ENCODE measurements at places on chromosomes 7 and 10. TPM values are rescaled to one million over a fixed set of nuclear protein-coding genes. Genes with fewer than 3 reads are reported as not detected.

The CNNM1 gene
- total RNA-seq, result 0.31 TPM

The IQUB gene
- 1.6 TPM for total RNA-seq

The LAMB4 gene
- not detected for total RNA-seq

The UPK3B gene
- total RNA-seq, result 4.6 TPM

The RAB19 gene
- total RNA-seq, result not detected

GRCh38 chr10:117782276-117782675 is 239.7 kb downstream of the EMX2 start:
- no peak for DNase-seq

DNA sequence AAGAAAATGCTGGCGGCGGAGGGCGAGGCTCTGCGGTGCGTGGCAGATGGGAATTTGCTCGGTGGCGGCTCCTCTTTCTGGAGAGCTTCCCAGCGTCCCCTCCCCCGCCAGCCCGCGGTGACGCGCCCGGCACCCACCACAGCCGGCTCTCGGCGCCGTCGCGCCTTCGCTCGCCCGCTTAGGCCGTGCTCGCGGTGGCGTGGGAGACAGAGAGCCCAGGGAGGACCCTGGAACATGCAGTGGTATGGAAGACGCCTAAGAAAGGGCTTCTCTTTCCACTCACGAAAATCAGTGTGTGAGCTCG is 576 bp upstream of the CSGALNACT2 start:
- DNase-seq, result no peak

DNA sequence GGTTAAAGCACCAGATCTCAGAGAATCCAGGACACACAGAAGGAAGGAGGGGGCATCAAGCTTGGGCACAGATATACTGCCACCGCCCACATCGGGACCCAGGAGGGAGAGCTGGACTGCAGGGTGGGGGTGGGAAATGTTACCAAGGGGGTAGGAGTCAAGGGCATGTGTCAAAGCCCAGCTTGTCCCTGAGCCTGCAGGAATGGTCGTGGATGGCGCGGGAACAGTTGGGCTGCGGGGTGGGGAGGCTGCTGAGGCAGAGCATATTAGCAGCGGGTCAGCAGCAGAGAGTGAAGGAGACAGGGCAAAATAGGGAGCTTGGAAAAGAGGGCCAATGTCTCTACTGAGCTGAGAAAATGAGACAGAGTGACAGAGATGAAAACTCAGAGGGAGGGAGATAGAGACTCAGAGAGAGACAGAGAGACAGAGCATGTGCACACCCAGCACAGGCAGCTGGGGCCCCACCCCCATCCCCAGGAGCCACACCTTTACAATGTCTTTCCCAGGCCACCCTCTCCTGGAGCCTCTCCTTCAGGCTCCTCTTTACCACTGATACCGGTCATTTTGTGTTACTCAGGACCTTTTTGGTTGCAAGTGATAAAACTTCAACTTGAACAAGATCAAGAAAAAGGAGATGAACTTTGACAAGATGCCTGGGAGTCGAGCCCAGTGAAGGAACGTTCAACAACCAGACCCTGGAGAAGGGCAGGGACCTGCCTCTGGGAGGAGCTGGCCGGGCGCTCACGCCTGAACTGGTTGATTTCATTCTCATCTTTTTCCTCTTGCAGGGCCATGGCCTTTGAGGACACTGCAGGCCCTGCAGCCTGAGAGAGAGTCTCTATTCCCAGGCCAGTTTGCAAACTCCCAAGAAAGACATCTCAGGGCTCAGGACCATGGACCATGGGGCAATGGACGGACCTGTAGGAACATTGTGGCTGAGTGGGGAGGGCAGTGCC is 50.0 kb downstream of the AOC1 start:
- no peak for DNase-seq

- no peak for DNase-seq
These were observed 989 bp downstream of the ERLIN1 start for GRCh38 chr10:100184840-100185239.

DNA sequence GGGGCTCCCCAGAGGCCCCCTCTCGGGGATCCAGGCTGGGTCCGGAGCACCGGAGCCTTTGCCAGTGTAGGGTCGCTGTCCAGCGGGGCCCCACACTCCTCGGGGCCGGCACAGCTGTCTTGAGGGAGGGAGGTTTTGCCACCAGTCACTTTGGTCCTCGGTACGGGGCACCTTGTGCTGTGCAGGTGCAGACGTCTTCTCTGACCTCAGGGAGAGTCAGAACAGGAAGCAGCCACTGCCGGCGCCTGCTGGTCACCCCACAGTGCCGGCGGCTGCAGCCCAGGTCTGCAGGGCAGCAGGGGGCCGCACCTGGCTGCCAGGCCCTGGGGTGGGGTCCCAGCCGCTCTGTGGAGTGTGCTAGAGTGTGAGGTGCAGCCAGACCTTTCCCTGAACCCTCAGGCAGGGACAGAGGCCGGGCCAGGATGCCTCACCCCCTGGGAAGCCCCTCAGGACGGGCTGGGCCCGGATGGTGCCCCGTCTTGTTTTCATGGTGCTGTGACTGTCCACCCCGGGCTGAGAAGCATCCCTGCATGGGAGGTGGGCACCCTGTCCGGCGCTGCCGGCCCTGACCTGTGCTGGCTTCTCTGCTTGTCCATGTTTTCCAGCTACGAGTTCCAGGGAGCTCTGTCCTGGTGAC is 8.2 kb downstream of the MAFK start:
- no peak for DNase-seq

- no peak for DNase-seq
These were observed 4.9 kb downstream of the SMARCD3 start for GRCh38 chr7:151243408-151244195.

All from omental fat pad (tissue), 4 donors.